ENCODE measurements at places on chromosomes 2 and 18.

DNA sequence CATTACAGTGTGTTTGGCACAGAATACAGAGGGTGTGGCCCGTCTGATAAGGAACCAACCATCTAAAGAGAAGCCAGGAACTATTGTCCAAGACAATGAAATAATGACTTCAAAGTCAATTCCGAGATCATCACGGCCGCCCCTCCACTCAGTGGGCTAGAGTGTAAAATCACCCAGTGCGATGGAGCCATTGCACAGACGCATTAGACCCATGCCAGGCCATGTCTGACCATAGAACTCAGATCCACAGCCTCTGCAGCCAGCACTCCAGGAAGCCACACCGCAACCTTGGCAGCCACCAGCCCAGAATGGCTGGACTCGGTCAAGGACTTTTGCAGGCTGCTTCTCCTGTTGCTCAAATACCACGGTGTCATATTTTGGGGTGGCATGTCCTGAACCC lies 835.7 kb downstream of the DCDC2C start:
- no peak for DNase-seq

DNA sequence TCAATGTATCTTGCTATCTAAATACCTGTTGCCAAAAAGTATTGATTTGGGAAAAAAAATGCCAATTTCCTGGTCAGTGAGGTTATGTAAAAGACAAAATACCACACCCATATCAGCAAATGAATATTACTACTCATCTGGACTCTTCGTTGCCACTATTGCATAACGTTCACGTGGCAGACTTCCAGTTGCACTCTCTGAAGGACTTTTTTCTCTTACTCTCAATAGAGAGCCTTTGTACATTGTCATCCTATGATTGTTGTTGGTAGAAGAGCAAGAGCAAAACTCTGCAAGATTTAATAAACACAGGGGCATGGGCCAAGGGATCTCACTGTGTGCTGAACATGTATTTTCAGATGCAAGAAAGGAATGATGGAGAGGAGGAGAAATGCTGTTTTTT lies 689.8 kb downstream of the MBD2 start:
- no peak for DNase-seq

GRCh38 chr2:240435948-240436682 lies 652 bp downstream of the GPC1 start:
- no peak for DNase-seq

DNA sequence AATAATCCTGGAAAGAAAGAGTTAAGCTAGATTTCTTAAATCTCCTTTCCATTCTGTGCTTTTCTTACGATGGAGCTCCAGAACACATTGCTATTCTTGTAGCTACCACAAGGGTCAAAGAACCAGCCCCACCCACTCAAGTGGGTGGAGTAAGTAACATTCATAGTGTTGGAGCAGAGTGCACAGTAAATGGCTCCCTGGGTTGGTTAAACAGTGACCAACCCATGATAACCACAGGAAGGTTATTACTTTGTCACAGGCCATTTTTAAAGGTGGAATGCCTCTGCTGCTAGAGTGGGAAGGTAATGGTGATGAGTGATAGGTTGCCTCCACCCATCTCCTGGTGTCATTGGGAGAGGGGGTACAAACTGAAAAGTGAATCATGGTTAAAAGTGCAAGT lies 13.9 kb downstream of the ARPC2 start:
- no peak for DNase-seq

GRCh38 chr2:185044323-185044874 lies 446.1 kb downstream of the ZNF804A start:
- DNase-seq = no peak

- no peak for DNase-seq
Observed at GRCh38 chr2:231218366-231218765, 19.9 kb downstream of the ARMC9 start.

DNA sequence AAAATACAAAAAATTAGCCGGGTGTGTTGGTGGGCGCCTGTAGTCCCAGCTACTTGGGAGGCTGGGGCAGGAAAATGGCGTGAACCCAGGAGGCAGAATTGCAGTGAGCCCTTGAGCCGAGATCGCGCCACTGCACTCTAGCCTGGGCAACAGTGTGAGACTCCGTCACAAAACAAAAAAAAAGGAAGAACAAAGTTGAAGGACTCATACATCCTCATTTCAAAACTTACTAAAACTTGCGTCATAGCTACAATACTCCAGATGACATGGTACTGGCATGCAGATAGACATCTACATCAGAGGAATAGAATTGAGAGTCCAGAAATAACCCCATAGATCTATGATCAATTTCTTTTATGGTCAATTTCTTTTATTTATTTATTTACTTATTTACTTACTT lies 13.6 kb upstream of the CYP27C1 start:
- DNase-seq = no peak

GRCh38 chr2:109437325-109438090 lies 176.3 kb downstream of the SEPTIN10 start:
- DNase-seq = no peak

GRCh38 chr2:38039121-38039910 lies 36.6 kb downstream of the CYP1B1 start:
- DNase-seq = no peak
